DMS53 (cell line): ENCODE measurements at places on chromosomes 6 and 20.
A peak's percentile ranks its signal among the peaks of the same experiment; 100 is the strongest.

- no peak for DNase-seq
These were observed 120.9 kb downstream of the CFAP61 start for GRCh38 chr20:20173254-20173653.

DNA sequence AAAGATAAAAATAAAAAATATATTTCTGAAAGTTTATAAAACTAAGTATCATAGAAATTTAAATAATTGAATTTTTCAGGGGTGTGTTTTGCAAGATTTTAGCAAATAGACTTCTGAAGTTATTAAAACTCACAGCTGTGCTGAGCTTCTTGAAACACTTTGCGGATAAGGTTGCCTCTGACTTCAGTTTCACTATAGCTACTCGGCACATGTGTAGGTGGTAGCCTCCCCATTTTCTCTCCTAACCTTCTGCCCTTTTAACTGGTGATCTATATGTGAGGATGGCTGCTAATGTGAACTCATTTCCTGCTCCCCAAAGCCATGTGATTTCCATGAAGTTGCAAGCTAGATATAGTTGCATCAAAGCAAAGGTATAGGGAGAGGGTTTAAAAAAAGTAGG, 129.3 kb upstream of the STMND1 start:
- no peak for DNase-seq

GRCh38 chr20:1711826-1712601, 54.4 kb upstream of the SIRPG start:
- no peak for DNase-seq

- DNase-seq, result no peak
These were observed at the start of gene RUNX2 for GRCh38 chr6:45327956-45328522. TSS of gene RUNX2 (plus strand) at chr6:45328330. CDS start at chr6:45328727, 397 bp downstream.

- DNase-seq, result no peak
These were observed 821.3 kb downstream of the TFAP2A start for GRCh38 chr6:9593554-9593953.

DNA sequence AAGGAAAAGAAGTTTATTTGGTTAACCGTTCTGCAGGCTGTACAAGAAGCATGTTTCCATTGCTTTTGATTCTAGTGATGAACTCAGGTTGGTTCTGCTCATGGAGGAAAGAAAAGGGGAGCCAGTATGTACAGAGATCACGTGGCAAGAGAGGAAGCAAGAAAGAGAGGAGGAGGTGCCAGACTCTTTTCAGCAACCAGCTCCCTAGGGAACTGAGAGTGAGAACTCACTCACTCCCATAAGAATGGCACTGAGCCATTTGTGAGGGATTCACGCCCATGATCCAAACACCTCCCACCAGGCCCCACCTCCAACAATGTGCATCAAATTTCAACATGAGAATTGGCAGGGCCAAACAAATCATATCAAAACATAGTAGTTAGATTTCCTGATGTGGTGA, 649.1 kb downstream of the EPM2A start:
- DNase-seq, result no peak

DNA sequence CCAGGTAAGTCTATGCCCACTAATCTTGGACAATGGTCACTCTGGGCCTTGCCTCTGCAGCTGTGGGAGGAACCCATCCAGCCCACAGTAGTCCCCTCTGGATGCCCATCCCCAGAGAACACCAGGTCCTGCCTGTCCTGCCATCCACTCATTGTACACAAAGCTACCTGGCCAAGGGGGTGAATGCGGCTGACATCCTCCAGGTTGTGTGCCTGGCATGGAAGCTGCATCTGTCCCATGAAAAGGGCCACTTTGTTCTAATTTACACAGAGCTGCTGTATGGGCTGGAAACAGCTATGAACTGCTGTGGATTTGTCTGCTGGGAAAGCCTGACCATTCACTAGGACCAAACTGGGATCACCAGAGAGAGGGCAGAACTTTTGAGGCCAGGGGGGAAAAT, 324.8 kb downstream of the LRFN2 start:
- DNase-seq, result no peak

GRCh38 chr6:135372758-135373157, 124.8 kb downstream of the AHI1 start:
- DNase-seq, result no peak

DNA sequence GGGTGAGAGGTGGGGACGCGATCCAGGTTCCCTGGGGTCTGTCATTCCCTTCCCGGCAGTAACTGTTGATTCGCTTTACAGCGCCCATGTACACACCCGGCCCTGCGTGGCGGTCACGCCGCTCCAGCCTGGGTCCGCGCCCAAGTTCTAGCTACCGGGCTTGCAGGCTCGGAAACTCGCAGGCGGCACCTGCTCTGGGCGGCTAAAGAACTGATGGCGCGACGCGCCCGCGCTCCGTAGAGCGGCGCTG, 1.4 kb upstream of the POU3F2 start:
- DNase-seq, result peak; percentile 82

- no peak for DNase-seq
These were observed 734 bp upstream of the WFDC13 start for GRCh38 chr20:45701104-45701503.

- DNase-seq, result peak; percentile 21
These were observed 39.7 kb downstream of the KCNQ2 start for GRCh38 chr20:63432577-63433325.

DNA sequence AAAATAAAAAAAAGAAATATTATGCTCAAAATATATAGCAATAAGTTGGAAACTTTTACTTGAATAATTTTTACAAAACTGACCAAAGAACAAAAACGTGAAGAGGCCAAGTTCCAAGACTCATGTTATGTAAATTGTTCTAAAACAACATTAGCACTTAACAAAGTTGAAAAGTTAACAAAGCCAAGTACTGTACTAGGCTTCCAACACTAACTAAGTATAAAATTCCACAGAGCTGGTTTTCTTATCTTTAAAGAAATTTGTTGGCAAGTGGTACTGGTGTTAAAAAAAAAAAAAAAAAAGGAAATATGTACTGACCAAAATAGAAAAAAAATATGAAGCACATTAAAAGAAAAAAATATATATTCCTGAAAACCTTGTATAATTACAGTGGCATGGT, 127.8 kb downstream of the SLC16A10 start:
- no peak for DNase-seq

DNA sequence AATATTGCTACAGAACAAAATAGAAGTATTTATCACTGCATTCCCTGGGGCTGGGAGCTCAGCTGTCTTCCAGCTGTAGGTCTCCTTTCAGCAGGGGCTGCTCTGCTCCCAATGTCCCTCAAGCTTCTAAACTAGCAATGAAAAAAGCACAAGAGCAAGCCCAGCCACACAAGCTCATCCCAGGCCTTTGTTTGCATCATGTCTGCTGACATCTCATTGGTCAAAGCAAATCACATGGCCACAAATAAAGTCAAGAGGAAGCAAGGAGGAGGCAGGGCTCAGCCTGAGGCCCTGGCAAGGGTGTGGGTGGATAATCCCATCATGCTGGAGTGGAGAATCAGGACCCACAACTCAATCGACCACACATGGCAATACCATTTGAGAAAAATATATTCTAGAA, 2.2 kb upstream of the BFSP1 start:
- peak; percentile 81 for DNase-seq

GRCh38 chr6:28794175-28795002, 129.4 kb downstream of the TRIM27 start:
- peak; percentile 13 for DNase-seq

DNA sequence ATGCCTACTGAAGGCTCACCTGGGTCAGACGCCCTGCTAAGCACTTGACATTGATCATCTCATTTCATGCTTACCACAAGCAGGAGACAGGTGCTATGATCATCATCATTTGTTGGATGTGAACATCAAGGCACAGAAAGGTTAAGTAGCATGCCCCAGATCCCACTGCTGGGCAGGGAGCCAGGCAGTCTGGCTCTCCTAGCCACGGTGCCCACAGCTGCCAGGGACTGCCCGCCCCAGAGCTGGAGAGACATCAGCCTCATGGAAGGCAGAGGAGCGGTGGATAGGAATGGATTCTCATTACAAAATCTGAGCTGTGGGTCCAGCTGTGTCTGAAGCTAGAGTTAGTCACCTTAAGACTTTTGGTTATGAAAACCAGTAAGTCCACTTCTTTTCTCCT, 3.6 kb downstream of the SULF2 start:
- DNase-seq, result no peak

DNA sequence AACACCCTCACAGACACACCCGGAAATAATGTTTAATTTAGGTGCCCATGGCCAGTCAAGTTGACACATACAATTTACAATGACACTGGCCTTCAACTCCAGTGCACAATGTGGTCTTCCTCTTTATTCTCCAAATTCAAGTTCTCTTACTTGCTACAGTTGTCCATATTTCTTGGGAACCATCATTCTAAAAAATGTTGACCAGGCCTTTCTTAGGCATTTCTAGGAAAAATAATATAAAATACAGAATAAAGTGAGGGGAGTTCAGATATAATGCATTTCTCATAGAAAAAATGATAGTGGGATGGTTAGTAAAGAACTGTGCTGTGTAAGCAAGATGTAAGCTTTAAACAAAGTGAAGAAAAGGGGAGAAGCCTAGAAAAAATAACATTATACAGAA, 298.9 kb downstream of the ARHGAP18 start:
- DNase-seq, result no peak

DNA sequence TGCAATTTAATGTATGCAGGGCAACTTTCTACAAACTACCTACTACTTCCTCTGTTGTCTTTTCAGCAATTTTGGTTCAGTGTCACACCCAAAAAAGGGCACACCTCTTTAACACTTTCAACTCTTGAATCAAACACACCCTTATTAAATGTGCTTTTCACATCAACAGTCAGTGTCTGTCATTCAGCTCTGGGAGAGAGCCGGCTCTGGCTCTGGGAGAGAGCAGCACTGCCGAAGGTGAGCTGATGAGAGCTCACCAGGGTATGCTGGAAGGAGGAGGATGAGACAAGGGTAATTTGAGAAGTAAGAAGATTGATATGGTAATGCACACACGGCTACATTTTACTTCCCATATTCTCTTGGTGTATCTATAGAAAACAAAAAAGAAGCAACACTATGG, 134.3 kb downstream of the RTN4IP1 start:
- no peak for DNase-seq

GRCh38 chr20:23147964-23148730, 62.0 kb upstream of the CD93 start:
- DNase-seq, result peak; percentile 49

- DNase-seq, result no peak
These were observed 373.4 kb upstream of the NOX3 start for GRCh38 chr6:155828989-155829388.

DNA sequence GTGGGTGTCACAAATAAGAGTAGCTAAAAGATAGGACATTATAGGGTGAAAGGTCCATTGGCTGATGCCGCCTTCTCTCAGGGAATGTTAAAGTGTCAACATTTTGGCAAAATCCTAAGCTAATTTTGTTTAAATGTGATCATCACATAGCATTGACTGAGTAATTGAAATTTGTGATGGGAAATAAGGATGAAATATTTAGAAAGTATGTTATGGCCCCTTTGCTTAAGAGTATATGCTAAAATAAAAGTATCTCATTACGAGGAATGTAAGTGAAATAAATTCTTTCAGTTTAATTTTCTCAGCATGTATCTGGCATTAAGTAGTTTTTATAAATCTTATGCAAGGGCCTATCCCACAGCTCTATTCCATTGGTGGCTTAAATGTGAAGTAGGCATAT, 229.2 kb downstream of the PRL start:
- no peak for DNase-seq

DNA sequence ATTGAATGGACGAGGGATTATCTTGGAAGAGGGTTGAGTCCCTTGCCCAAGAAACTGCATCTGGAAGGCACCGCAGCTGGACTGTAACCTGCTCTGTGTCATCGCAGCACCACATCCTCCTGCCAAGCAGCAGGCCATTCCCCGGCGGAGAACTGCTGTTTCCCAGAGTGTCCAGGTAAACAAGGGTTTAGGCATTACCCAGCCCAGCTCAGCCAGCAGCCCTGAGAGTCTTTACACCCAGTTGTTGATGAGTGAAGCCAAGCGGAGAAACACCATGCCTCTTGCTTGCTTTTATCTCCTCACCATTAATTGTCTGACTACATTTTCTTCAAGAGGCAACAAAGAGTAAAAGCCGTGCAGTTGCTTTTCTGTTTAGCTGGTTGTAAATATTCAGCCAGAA, 104.1 kb downstream of the CDH4 start:
- DNase-seq, result no peak

GRCh38 chr6:23395381-23395780, 730.6 kb upstream of the NRSN1 start:
- no peak for DNase-seq

DNA sequence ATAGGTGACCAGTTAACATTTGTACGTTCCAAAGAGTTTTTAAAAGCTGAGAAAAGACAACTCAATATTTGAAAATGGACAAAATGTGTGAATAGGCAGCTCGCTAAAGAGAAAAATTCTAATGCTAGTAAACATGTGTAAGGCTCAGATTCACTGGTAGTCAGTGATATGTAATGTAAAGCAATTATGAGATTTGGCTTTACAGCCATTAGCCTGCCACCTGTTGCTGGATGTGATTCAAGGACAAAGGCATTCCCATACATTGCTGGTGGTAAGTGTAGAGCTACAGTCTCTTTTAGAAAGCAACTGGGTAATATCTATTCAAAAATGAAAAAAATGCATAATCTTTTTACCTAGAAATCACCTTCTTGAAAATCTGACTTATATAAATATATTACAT, 114.3 kb downstream of the COL19A1 start:
- DNase-seq, result peak; percentile 26

DNA sequence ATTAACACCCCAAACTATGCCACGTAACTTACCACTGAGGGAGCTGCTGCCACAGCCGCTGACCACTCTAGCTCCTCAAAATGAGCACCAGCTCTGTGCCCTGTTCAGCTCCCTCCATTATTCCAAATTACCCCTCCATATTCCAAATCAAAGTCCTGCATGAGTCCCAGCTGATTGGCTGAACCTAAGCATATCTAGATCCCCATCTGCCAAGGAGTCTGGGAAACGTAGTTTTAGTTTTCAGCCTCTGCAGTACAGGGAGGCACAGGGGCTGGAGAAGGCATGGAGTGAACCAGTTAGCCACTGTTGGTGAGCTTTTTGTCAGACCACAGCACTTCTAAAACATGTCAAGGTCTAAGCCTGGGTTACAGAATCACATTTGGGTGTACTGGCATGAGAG, 15.9 kb downstream of the UNC5CL start:
- DNase-seq, result no peak

GRCh38 chr20:10893321-10893720, 219.5 kb upstream of the JAG1 start:
- no peak for DNase-seq

- DNase-seq, result no peak
These were observed 61.7 kb downstream of the RIPOR3 start for GRCh38 chr20:50629670-50630045.
